Activated CD4-positive, alpha-beta T cell treated with anti-CD3 and anti-CD28 coated beads for 4 hours (primary cell): ENCODE measurements at places on chromosomes 1 and 21.

- DNase-seq: no peak
Measured at GRCh38 chr1:72009173-72010093, 272.9 kb downstream of the NEGR1 start.

- DNase-seq: no peak
Measured at GRCh38 chr1:176205332-176205914, 1.7 kb downstream of the COP1 start.

DNA sequence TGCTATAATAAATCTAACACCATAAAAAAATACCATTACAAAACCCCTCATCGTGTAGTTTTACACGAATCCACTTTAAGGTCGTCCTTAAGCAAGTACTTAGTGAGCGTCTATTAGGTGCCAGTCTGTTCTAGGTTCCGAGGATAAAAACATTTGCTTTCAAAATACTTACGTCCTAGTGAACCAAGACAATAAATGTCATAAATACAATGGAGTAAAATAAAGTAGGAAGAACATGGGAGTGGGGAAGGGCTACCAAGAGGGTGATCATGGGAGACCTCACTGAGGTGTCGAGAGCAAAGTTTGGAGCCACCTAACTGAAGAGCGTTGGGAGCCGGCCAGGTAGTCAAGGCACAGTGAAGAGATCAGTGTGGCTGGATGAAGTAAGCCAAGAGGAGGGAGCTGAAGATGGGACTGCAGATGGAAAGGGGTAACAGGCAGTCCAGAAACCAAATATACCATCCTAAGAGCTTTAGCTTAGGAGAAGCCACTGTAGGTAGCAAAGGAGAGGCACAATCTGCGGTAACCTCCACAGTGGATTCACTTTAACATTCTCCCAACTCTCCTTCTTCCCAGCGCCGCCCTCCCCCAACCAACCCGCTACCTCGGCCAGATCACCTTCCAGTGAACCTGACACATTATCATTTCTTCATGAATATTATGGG, 684 bp downstream of the LTN1 start:
- DNase-seq: no peak

- no peak for DNase-seq
Measured at GRCh38 chr1:41428738-41429640, 55.5 kb downstream of the EDN2 start.

DNA sequence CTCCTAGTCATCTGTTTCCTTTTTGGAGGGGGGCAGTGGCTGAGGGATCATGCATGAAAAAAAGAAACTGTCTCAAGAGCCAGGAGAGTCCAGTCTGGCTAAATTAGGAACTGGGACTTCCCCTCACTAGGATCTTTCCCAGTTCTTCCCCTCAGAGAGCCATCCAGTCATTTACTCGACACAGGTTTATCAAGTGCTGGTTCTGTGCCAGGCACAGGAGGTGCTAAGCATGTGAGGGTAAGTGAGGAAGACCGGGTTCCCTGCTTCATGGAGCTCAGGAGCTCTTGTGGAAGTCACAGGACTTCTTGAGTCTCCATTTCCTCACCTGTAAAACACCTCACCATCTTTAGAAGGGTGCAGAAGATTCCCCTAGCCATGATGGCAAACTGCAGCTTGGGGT, 8.6 kb upstream of the NUAK2 start:
- DNase-seq: no peak
